CD4-positive, alpha-beta T cell (primary cell): ENCODE measurements at places on chromosomes 1 and 21.

- H3K27me3 ChIP-seq: no peaks in the 10 kb centered on the region
- no peak for DNase-seq
Observed at GRCh38 chr1:224223819-224224714, 41.0 kb downstream of the DEGS1 start.

- H3K4me3 ChIP-seq: no peak overlapping the region
- DNase-seq: no peak
- peaks cover 2% of the 10 kb centered on the region for H3K27me3 ChIP-seq
- H3K36me3 ChIP-seq: no peaks in the 10 kb centered on the region
- H3K27ac ChIP-seq: no peak overlapping the region
- H3K4me1 ChIP-seq: no peaks in the 10 kb centered on the region
Observed at GRCh38 chr21:46033410-46034400, 52.1 kb downstream of the COL6A1 start.

- H3K27me3 ChIP-seq: no peaks in the 10 kb centered on the region
- H3K27ac ChIP-seq: no peak overlapping the region
Observed at GRCh38 chr1:21271550-21271949, 18.7 kb downstream of the ECE1 start.

DNA sequence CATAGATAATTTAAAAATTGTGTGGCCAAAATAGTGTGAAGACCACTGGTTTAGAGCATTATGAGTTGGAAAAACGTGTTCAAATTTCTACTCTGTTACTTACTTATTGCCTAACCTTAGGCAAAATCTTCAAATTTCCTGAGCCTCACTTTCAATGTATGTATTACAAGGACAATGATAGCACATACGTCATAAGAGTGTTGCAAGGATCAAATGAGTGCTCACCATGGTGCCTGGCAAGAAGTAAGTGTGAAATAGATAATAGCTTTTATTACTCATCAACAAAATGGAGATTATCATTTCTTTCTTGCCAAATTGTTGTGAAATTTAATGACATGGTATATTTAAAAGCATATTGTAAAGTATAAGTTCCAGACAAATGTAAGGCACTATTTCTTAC lies 57.2 kb downstream of the FH start:
- no peaks in the 10 kb centered on the region for H3K27me3 ChIP-seq
- DNase-seq: no peak
- H3K36me3 ChIP-seq: no peaks in the 10 kb centered on the region
- H3K27ac ChIP-seq: no peak overlapping the region
- no peak overlapping the region for H3K4me3 ChIP-seq

DNA sequence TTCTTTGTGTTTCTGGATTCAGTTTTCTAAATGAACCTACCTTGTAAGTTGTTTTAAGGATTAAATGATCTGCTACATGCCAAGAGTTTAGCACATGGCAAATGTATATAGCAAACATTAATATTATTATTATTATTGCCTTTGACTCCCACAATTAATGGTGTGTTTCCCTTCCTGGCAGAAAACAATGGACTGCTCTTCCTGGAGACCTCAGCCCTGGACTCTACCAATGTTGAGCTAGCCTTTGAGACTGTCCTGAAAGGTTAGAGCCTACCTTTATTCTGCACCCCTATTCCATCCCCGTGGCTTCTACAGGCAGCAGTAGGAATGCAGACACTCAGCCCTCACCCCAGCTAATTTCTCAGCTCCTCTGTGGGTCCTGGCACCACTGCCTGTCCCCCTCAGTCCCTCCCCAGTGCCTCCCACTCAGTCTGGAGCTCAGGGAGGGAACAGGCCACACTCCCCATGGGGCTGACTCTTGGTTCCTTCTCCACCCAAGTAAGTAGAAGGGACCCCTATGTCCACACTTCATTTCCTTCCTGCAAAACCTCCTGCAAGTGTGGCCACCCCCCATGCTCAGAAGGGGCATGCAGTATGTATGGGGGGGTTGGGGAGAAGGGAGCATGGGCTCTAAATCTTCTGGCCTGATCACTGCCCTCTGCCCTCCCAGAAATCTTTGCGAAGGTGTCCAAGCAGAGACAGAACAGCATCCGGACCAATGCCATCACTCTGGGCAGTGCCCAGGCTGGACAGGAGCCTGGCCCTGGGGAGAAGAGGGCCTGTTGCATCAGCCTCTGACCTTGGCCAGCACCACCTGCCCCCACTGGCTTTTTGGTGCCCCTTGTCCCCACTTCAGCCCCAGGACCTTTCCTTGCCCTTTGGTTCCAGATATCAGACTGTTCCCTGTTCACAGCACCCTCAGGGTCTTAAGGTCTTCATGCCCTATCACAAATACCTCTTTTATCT lies 8.8 kb downstream of the RAB25 start:
- DNase-seq: no peak
- H3K4me1 ChIP-seq: peaks cover 6% of the 10 kb centered on the region
- no peaks in the 10 kb centered on the region for H3K27me3 ChIP-seq
- H3K27ac ChIP-seq: no peak overlapping the region

- no peak overlapping the region for H3K27ac ChIP-seq
- no peaks in the 10 kb centered on the region for H3K4me1 ChIP-seq
- no peak for DNase-seq
- H3K4me3 ChIP-seq: no peak overlapping the region
- no peaks in the 10 kb centered on the region for H3K27me3 ChIP-seq
- H3K36me3 ChIP-seq: no peaks in the 10 kb centered on the region
Observed at GRCh38 chr1:73948055-73948454, 249.9 kb downstream of the LRRIQ3 start.

- no peak overlapping the region for H3K27ac ChIP-seq
- no peaks in the 10 kb centered on the region for H3K36me3 ChIP-seq
- no peak for DNase-seq
- H3K27me3 ChIP-seq: no peaks in the 10 kb centered on the region
- H3K4me1 ChIP-seq: no peaks in the 10 kb centered on the region
- H3K4me3 ChIP-seq: no peak overlapping the region
Observed at GRCh38 chr1:213385806-213386324, 334.8 kb downstream of the RPS6KC1 start.

GRCh38 chr21:39258207-39258606 lies 55.2 kb downstream of the BRWD1 start:
- DNase-seq: no peak
- H3K27me3 ChIP-seq: no peaks in the 10 kb centered on the region
- no peaks in the 10 kb centered on the region for H3K4me1 ChIP-seq
- H3K36me3 ChIP-seq: peaks cover 71% of the 10 kb centered on the region

- no peak overlapping the region for H3K4me3 ChIP-seq
- no peak overlapping the region for H3K27ac ChIP-seq
- H3K36me3 ChIP-seq: no peaks in the 10 kb centered on the region
- DNase-seq: no peak
- no peaks in the 10 kb centered on the region for H3K4me1 ChIP-seq
Observed at GRCh38 chr1:84277343-84278059, 24.0 kb upstream of the SAMD13 start.

- peaks cover 2% of the 10 kb centered on the region for H3K27me3 ChIP-seq
- peaks cover 3% of the 10 kb centered on the region for H3K4me1 ChIP-seq
- H3K36me3 ChIP-seq: no peaks in the 10 kb centered on the region
- no peak overlapping the region for H3K4me3 ChIP-seq
- peak; percentile 20 for DNase-seq
Observed at GRCh38 chr1:93061895-93062792, 16.9 kb upstream of the MTF2 start.

- H3K4me1 ChIP-seq: no peaks in the 10 kb centered on the region
- H3K4me3 ChIP-seq: no peak overlapping the region
- DNase-seq: no peak
- H3K27me3 ChIP-seq: no peaks in the 10 kb centered on the region
Observed at GRCh38 chr1:214683621-214684020, 80.6 kb downstream of the CENPF start.

DNA sequence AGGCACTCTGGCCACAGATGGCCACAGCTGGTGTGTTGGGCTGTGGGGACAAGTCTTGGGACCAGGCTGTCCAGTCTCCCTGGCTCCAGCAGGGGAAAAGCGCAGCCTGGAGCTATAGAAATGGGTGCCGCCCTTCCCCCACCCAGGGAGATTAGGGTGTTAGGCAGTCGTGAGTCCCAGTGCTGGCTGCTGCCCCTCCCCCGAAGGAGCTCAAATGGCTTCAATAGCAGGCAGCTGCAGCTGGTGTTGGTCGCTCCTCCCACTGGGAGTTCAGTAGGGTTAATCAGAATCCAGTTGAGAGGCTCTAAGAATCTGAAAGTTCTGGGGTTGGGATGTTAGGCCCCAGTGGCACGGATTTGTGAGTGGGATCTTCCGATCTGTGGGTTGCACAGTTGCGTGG lies 595.6 kb upstream of the PKN2 start:
- H3K36me3 ChIP-seq: no peaks in the 10 kb centered on the region
- H3K4me3 ChIP-seq: no peak overlapping the region
- no peaks in the 10 kb centered on the region for H3K27me3 ChIP-seq
- no peak for DNase-seq

DNA sequence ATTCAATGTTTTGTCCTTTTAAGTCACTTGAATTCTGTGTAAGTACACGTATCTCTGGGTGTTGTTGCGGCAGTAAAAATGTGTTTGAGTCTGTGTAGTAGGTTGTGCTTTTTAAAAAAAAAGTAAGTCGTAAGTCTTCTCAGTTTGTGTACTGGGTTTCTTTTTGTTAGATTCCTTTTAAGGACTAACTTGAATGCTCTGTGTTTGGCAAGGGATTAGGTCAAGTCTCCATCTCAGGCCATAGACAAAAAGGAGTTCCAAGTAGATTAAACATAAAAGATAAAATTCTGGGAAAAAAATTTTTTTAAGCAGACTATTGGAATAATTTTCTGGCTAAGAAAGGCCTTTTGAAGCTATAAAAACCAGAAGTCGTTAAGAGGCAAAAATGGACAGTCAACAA lies 113.1 kb downstream of the ATP5PO start:
- no peak overlapping the region for H3K27ac ChIP-seq
- no peaks in the 10 kb centered on the region for H3K4me1 ChIP-seq
- H3K4me3 ChIP-seq: no peak overlapping the region

GRCh38 chr1:223137455-223138085 lies 5.5 kb downstream of the TLR5 start:
- no peaks in the 10 kb centered on the region for H3K36me3 ChIP-seq
- H3K27me3 ChIP-seq: peaks cover 7% of the 10 kb centered on the region
- peaks cover 17% of the 10 kb centered on the region for H3K4me1 ChIP-seq
- H3K4me3 ChIP-seq: no peak overlapping the region
- DNase-seq: no peak

GRCh38 chr1:207862241-207862787 lies 48.6 kb downstream of the CD34 start:
- peaks cover 77% of the 10 kb centered on the region for H3K4me1 ChIP-seq
- H3K4me3 ChIP-seq: no peak overlapping the region
- H3K27me3 ChIP-seq: no peaks in the 10 kb centered on the region
- H3K27ac ChIP-seq: no peak overlapping the region

DNA sequence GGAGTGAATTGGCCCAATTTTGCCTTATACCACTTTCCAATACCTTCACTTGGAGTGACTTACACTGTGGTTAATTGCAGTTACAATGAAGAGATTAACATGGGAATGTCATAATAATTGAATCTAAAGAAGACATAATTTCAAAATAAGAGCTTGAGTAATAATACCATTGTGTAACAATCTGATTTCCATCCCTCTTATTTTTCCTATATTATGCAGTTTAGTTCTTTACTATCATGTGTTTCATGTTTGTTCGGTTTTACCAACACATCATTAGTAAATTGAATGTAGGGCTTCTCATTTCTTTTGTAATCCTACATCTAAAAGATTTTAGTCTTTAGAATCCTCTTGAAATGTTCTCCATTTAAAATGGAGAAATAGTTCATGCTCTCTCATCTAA lies 19.2 kb upstream of the XPR1 start:
- no peak for DNase-seq
- no peaks in the 10 kb centered on the region for H3K4me1 ChIP-seq
- H3K27me3 ChIP-seq: no peaks in the 10 kb centered on the region

DNA sequence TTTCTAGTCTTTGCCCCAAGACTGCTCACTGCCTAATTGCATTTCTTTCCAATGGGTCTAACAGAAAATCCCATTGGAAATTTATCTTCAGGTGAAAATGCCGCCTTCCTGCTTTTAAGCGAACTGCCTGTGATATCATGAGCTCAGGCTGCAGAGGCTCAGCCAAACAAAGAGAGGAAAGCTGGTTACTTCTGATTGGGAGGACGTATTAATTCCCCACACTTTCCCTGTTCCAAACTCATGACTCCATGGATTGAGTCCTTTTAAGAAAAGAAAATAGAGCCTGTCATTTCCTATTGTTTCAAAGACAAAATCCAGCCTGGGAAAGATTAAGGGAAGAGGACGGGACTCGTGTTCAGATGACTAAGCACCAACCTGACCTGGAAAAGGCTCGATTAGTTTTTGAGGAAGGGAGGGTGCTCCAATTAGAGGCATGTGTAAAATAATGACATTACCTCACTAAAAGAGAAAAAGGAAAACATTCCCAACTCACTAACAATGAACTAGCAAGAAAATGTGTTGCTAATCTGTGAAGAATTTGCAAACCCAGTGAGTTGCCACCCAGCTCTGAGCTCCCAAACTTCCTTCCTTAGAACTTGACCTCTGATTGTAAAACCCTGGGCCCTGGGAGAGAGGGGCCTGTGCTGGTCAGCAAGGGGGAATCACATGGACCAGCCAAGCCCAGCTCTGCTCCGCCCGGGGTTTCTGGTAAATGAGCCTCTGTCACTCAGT lies 61.2 kb downstream of the TCP10L start:
- no peaks in the 10 kb centered on the region for H3K36me3 ChIP-seq
- no peaks in the 10 kb centered on the region for H3K27me3 ChIP-seq

DNA sequence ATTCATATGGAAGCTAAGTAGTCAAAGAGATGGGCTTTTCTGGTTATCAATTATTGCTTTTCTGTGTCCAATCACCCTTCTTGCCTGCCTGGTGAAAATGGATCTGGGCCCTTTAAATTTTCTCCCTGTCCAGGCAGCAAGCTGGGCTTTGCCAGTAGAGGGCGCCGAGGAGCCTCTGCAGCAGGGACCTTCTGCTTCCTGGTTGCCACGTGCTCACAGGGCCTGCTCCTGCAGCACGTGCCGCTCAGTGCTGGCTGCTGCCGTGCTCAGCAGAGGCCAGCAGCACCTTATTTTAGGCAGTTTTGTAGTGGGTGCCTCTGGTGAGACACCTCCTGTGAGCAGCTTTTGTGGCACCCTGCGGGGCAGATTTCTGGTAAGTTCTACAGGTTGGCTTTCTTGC lies 4.0 kb downstream of the ACTL8 start:
- H3K36me3 ChIP-seq: no peaks in the 10 kb centered on the region
- no peak overlapping the region for H3K4me3 ChIP-seq
- H3K27ac ChIP-seq: no peak overlapping the region
- H3K4me1 ChIP-seq: no peaks in the 10 kb centered on the region
- no peak for DNase-seq
- H3K27me3 ChIP-seq: peaks cover 3% of the 10 kb centered on the region

DNA sequence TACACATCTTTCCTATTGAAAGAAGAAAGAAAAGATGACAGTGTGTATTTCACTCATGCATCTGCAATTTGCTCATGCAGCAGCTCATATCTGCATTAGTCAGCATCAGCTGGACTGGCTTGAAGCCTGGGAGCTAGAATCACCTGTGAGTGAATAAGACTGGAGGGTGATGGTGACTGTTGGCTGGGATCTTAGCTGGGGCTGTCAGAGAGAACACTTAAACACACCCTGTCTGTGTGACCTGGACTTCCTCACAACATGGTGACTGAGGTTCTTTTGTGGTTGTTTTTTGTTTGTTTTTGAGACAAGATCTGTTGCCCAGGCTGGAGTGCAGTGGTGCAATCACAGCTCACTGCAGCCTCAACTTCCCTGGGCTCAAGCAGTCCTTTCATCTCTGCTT lies 24.9 kb downstream of the KLHDC7A start:
- H3K36me3 ChIP-seq: no peaks in the 10 kb centered on the region
- no peak for DNase-seq
- no peak overlapping the region for H3K27ac ChIP-seq
- H3K4me1 ChIP-seq: no peaks in the 10 kb centered on the region
